ENCODE measurements at places on chromosomes 16 and 17. TPM values are rescaled to one million over a fixed set of nuclear protein-coding genes. Genes with fewer than 3 reads are reported as not detected.

Gene IL34
- polyA plus RNA-seq, result 5.5 TPM

- DNase-seq, result no peak
Observed at GRCh38 chr16:70556063-70556462, 32.4 kb downstream of the SF3B3 start.

DNA sequence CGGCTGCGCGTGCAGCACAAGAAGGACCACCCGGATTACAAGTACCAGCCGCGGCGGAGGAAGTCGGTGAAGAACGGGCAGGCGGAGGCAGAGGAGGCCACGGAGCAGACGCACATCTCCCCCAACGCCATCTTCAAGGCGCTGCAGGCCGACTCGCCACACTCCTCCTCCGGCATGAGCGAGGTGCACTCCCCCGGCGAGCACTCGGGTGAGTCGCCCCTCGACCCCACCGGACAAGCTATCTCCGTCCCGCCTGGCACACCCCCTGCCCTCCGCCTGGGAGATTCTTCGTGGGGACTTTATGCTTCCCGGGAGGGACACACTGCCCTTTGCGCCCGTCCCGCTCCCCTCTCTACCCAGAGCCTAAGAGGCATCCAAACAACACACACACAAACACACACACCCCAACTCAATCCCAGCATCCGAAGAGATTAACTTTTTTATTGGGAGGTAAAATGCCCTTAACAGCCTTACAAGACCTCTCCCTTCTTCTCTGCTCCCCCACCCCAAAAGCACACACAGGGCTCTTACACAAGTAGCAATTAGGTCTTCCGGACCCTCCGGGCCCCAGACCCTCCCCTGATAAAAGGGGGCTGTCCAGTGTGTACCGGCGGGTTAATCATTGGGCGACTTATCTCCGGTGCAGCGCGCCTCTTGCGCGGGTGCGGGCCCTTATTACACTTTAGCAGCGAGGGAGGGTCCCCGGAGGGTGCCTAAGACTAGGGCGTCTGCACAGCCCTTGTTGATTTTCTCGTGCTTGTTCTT, 2.1 kb downstream of the SOX9 start:
- no peak for DNase-seq

DNA sequence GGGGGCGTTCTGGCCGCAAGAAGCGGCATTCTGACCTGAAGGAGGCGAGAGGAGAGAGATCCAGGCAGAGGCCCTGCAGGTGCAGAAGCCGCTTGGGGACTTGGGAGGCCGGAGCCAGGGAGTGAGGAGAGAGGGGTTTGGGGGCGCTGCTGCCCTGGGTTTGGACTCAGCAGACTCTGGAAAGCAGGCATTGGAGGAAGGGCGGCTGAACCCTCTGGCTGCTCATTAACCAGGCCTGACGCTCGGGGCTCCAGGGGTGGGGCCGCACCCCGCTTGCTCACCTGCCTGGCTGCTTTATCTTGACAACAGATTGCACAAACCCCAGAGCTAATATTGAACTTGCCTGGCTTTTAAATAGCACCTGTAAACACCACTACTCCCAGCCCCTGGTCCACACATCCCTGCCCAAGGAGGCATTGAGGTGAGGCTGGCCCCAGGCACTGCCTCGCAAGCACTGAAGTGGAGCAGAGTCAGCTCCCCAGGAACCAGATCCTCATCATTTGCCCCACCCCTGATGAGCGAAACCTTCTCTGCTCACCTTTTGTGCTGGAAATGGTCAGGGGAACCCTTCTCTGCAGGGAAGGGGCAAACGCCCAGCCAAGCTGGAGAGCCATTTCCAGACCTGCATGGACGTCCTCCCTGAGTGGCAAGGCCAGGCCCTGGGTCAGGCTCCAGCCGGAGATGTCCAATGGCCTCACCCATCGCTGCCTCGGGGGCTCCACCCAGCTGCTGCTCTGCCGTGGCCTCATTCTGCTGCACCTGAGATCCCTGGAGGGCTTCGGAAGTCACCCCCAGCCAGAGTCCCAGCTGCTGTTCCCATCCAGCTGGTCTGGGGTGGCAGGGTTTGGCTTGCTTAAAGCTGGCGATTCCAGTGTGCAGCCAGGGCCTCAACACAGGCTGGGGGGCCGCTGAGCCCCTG, 190.2 kb upstream of the GSE1 start:
- DNase-seq, result no peak

Gene PKMYT1
- 13.1 TPM for polyA plus RNA-seq

Gene PLA2G10
- 1.0 TPM for polyA plus RNA-seq

DNA sequence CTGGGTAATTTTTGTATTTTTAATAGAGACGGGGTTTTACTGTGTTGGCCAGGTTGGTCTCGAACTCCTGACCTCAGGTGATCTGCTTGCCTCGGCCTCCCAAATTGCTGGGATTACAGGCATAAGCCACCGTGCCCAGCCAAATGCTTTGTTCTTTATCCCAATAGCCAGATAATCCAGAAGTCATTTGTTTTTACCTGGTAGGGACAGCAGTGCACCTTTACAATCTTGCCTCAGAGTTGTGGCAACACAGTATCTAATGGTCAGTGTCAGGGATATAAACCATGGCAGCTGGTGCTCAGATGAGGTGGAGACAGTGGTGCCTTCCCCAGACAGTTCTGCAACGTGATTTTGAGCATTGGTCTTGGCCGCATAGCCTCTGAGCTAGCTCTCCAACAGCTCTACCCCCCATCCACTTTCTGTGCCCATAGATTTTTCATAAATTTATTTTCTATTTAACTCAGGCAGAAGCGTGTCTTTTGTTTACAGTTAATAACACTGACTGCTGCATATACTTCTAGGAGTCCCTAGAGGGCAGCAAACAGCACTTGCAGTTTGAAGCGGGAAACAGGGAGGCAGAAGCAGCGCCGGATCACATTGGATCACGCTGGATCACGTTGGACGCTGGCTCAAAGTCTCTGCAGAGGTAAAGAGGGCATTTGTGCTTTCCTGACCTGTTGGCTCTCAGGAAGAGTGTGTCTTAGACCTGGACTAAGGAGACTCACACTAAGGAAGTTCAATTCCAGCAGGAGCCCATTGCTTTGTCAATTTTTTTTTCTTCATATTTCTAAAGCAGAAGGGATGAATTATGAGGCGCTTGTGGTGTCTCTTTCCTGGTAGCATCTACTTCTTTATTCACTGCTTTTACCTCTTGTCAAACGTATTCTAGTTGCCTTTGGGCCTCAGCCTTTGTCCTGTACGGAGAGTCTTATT, 5.1 kb upstream of the GGT6 start:
- DNase-seq, result no peak

Gene ZNF597
- polyA plus RNA-seq, result 4.2 TPM

- peak; percentile 5 for DNase-seq
Observed at GRCh38 chr16:55842369-55843104, 9.6 kb upstream of the CES1 start.

- DNase-seq, result no peak
Observed at GRCh38 chr17:69230939-69231338, 2.3 kb upstream of the ABCA10 start.

Gene DBNDD1
- 14.1 TPM for polyA plus RNA-seq

GRCh38 chr17:21212826-21213637, 929 bp downstream of the TMEM11 start:
- no peak for DNase-seq

GRCh38 chr16:84059111-84059510, 16.5 kb upstream of the SLC38A8 start:
- DNase-seq, result no peak

Gene TPPP3
- polyA plus RNA-seq, result 52.6 TPM

DNA sequence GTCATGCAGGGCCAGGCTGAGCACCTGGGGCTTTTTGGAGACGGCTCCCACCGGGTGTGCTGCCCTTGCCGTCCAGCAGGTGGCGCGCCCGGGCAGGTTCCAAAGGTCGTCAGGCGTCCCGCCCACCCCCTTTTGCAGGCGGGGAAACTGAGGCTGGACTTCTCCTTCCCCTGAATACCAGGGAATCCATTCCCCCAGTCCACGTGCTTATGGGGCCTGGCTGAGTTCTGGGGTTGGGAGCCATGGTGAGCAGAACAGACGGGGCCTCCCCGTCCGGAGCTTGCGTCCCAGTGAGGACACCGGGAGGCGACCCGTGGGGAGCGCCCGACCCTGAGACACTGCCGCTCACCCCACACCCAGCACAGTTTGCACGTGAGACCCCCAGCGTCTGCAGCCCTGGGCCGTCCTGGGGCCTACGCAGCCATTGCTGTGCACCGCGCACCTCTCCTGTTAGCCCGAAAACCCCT, 51.8 kb upstream of the JPH3 start:
- DNase-seq, result no peak

- DNase-seq, result no peak
Observed at GRCh38 chr16:9360075-9360474, 268.6 kb downstream of the HAPSTR1 start.

- DNase-seq, result no peak
Observed at GRCh38 chr16:82184213-82184612, 14.2 kb upstream of the MPHOSPH6 start.

- DNase-seq, result no peak
Observed at GRCh38 chr16:74099530-74099929, 197.1 kb upstream of the PSMD7 start.
